HTR-8/SVneo (cell line): ENCODE measurements at places on chromosomes 1 and 21.
A peak's percentile ranks its signal among the peaks of the same experiment; 100 is the strongest.

DNA sequence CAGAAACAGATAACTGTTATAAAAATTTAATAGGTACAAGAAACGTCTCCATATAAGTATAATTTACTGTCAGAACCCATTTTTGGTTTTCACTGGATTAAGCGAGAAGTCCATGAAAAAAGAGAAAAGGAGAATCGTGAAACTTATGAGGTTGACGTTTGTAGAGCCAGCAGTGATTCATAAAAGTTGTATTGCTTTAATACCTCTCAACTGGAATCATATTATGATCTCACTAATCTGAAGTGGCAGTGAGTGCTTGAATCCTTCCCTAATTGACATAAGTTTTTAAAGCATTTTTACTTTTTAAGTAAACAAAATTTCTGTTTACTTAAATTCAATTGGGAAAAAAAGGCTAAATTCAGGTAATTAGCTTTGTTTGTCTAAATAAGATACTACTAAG, 315.3 kb downstream of the TPR start:
- no peak for DNase-seq

DNA sequence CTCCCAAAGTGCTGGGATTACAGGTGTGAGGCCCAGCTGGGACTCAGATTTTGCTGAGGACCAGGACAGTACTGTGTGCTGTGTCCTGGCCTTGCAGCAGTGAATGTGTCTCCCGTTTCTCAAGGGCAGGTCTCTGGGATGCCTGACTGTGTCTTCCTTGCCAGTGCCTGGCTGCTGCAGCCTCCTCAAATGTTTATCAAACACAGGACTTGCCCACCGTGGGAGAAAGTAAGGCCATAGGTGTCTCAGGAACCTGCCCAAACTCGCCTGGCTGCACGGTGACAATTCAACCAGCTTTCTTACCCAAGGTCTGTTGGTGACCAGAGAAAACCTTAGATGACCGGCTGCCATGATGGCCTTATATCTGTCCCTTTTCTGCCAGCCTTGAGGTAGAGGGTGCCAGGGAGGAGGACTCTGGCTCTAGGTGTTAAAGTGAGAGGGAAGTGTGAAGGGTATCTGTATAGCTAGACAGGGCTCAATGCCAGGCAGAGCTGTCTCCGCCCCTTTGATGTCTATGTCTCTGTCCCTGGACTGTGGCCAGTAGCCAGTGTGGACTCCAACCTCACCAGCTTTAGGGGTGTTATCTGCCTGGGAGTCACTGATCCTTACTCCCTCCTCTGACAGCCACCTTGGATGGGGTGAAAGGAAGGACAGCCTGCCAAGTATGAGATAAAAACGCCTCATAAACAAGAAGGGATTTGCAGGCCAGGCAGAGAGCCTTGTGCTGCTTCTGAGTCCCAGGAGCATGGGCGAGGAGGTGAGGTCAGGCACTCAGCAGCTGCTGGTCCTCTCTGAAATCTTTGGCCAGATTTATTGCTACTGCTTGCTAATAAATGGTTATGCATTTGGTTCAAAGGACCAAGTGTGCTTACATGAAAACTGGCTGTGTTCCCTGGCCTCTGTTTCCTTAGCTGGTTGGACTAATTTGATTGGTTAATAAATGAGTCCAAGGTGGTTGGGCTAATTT, 22.3 kb downstream of the IL6R start:
- DNase-seq = no peak

- DNase-seq = peak; percentile 29
These were observed 4.9 kb upstream of the ALDH4A1 start for GRCh38 chr1:18907021-18907916.

DNA sequence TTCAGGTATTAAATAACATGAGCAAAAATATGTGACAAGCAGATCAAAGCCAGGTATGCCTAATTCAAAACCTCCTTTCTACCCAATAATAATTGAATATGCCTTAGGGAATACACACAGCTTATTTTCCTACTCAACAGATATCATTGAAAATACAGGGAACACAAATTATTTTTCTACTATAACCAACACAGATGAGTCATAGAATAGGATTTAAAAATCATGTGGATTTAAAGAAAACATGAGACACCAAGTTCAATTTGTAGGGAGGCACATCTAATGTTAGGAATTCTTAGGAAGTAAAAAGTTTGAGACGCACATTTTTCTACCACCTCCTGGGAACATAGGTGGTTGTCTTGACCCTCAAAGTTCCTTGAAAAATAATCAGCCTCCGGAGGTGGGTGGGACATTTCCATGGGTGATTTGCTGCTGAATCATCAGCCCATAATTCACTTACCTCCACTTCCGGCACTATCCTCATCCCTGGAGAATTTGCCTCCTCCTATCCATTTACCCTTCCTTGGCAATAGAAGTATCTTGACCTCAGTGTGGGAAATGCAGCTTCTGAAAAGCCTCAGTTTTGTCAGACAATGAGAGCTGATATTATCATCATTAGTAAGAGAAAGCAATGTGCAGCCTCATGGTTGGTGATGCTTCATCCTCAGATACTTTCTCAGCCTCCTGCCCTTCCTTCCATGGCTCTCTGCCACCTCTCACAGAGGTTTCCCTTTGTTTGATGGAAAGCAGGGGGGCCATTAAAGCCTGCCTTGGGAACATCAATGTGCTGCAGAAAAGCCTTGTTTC, 33.5 kb upstream of the RGS4 start:
- DNase-seq = peak; percentile 48

DNA sequence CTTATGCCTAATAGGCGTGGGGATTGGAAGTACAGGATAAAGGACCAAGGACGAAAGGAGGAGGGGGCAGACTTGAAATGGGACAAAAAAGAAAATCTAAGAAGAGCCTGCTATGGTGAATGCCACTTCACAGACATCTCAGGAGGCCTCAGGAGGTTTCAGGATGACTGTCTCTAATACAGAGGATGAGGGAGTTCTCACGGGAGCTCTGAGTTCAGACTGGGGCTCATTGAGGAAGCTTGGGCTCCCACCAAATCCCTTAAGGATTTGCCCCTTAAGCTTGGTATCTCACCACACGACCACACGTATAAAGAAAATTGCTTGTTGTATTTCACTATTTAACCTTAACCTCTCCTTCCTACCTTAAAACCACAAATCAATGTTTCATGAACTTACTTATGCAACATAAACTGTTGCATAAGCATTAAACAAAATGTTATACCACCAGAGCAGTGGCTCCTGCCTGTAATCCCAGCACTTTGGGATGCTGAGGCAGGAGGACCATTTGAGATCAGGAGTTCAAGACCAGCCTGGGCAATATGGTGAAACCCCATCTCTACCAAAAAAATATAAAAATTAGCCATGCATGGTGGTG, 12.4 kb downstream of the SLC30A1 start:
- no peak for DNase-seq

GRCh38 chr1:244395965-244396364, 55.7 kb downstream of the ADSS2 start:
- no peak for DNase-seq

GRCh38 chr1:43220905-43221778, 48.6 kb upstream of the TMEM125 start:
- no peak for DNase-seq

- no peak for DNase-seq
These were observed 37.4 kb upstream of the HAO2 start for GRCh38 chr1:119331190-119331515.

- DNase-seq = no peak
These were observed 21.3 kb upstream of the IL10 start for GRCh38 chr1:206793620-206794019.

DNA sequence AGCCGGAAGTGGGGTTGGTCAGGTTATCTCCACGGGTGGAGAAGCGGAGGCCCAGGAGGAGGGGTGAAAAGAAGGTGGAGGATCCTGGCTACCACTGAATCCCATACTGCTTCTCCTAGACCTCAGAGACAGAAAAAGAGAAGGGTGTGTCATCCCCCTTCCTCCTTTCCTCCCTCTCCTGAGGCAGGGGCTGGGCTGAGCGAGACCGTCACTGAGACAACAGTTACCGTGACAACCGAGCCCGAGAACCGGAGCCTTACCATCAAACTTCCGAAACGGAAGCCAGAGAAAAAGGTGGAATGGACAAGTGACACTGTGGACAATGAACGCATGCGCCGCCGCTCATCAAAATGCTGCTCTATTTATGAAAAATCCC, 42.1 kb upstream of the NBPF3 start:
- DNase-seq = no peak

DNA sequence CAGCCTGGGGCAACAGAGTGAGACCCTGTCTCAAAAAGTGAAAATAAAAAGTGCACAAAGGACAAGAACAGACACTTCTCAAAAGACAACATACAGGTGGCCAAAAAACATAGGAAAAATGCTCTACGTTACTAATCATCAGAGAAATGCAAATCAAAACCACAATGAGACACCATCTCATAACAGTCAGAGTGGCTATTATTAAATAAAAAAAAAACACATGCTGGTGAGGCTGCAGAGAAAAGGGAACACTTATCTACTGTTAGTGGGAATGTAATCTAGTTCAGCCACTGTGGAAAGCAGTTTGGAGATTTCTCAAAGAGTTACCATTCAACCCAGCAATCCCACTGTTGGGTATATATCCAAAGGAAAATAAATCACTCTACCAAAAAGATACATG, 173.2 kb downstream of the SMYD3 start:
- no peak for DNase-seq

DNA sequence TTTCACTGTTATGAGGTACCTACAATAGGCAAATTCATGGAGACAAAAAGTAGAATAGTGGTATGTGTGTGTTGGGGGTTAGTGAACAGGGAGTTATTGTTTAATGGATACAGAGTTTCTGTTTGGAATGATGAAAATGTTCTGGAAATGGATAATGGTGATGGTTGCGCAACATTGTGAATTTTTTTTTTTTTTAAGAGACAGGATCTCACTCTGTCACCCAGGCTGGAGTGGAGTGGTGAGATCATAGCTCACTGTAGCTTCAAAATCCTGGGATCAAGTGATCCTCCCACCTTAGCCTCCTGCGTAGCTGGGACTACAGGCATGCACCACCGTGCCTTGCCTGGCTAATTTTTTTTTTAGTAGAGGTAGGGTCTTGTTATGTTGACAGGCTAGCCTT, 34.5 kb upstream of the TRABD2B start:
- DNase-seq = no peak

GRCh38 chr1:99969260-99969728, 502 bp upstream of the SLC35A3 start:
- no peak for DNase-seq

GRCh38 chr1:182350839-182351238, 40.8 kb downstream of the GLUL start:
- DNase-seq = no peak

- no peak for DNase-seq
These were observed 15.4 kb upstream of the WASF2 start for GRCh38 chr1:27505420-27505680.

- DNase-seq = peak; percentile 82
These were observed at the start of gene RPS6KA1 for GRCh38 chr1:26529655-26530409. Gene RPS6KA1 (plus strand): TSS chr1:26529761. CDS start chr1:26529921, 160 bp downstream.

DNA sequence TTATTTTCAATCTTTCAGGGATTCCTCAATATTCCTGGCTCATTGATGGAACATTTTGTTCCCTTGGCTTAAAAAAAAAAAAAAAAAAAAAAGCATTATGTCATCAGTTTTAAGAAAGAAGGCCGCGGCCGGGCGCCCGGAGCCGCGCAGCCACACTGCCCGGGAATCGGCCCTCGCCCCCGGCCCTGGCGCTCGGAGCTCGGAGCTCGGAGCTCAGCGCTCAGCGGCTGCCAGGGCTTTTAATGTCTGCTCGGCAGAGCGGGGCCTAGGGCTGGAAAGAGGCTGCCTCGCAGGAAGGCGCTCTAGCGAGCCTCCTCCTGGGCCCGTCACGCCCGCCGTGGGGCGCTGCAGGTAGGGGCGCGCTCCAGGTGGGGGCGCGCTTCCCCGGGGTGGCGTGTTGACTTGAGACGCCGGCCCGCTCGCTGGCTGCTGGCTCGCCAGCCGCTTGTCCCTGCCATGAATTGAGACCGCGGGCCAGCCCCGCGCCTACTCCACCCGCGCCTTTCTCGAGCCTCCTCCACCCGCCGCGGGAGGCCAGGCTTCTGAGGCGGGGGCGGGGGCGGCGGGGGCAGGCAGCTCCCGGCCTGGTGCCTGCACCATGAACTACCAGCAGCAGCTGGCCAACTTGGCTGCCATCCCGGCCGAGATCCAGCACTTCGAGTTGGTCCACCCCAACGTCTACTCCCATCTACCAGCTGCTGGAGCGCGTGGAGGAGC, 5.4 kb upstream of the TDRD5 start:
- DNase-seq = no peak

- DNase-seq = no peak
These were observed 151.0 kb downstream of the CLEC20A start for GRCh38 chr1:178345807-178346206.

DNA sequence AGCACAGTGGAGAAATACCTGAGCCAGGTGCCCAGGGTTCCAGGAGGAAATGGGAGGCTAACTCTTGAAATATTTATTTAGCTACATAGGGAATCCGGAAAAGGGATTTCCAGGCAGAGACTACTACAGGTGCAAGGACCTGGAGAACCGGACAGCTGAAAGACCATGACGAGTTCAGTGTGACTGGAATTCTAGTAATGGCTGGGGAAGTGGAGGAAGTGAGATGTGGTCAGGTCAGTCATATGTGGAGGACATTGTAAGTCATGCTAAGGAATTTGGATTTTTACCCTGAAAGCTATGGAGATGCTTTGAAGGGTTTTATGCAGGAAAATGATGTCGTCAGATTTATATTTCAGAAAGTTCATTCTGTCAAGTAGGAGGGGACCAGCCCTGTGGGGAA, 1.8 kb downstream of the CAP1 start:
- no peak for DNase-seq

- DNase-seq = no peak
These were observed 92.1 kb downstream of the MAB21L3 start for GRCh38 chr1:116203181-116203723.

DNA sequence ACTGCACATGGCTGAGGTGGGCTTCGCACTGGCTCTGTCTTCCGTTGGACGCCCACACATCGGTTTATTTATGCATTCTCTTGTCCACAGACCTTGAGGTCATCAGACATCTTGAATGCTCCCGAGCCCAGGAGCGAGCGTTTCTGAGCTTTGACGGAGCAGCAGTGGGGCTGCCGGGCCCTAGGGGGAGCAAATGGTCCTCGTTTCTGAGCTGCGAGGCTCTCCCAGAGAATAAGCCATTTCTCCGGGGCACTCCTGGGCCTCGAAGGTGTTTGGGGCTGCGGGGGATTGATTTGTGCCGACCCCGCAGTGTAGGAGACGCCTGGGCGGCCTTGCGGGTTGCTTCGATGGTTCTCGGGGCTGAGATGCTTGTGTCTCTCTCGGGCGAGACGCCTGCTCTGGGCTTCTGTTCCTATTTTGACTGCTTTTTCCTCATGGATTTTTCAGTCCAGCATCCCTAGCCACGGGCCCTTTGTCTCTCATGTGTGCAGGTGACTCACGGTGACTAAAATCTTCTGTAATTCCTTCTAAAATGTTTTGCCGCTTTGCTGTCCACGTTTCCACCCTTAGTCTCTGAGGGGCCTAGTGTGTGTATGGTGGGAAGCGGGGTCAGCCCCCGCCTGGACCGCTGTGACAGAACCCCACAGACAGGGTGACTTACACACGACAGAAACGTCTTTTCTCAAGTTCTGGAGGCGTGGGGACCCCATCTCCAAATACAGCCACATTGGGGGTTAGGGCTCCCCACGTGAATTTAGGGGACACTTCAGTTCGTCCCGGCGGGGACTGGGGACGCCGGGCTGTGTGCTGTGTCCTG, 62.1 kb downstream of the FAAP20 start:
- peak; percentile 62 for DNase-seq

GRCh38 chr1:153608089-153608682, 4.8 kb downstream of the S100A16 start:
- no peak for DNase-seq
